Right ventricle myocardium inferior (tissue), 1 donor: ENCODE measurements at places on chromosomes 7 and 10. TPM values are rescaled to one million over a fixed set of nuclear protein-coding genes. Genes with fewer than 3 reads are reported as not detected.

Gene SLC29A4
- 4.0 TPM for total RNA-seq

Gene ELFN1
- 10.7 TPM for total RNA-seq

Gene HPSE2
- 0.14 TPM for total RNA-seq

Gene CALML3
- total RNA-seq: not detected

Gene PTN
- total RNA-seq: 21.6 TPM

Gene CFAP46
- total RNA-seq: 0.57 TPM

Gene PRSS37
- total RNA-seq: not detected

Gene TNS3
- 44.8 TPM for total RNA-seq

Gene TSC22D4
- 50.3 TPM for total RNA-seq

Gene PTPRN2
- 1.6 TPM for total RNA-seq

Gene IFIT1
- 36.0 TPM for total RNA-seq

Gene PDLIM1
- total RNA-seq: 273 TPM

Gene STEAP4
- 25.2 TPM for total RNA-seq

Gene CDK6
- 23.6 TPM for total RNA-seq

DNA sequence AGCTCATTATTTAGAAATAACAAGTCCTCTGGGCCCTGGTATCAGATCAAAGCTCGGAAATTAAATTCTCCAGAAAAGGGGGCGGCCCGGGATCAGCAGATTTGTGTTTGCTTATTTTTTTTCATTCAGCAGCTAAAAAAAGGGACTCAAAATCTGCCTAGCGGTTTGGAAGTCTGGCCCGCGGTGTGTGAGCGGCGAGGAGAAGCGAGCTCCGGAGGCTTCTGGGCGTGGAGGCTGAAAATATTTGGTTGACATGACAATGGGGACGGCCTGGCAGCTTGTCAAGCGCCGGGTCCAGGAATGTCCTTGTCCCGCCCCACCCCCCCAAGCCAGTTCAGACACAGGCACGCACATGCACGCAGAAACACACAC lies 43.4 kb downstream of the FOXL3 start:
- DNase-seq: peak; percentile 82

- DNase-seq: no peak
Measured at GRCh38 chr7:20296444-20296843, 34.3 kb upstream of the ITGB8 start.

GRCh38 chr7:105975770-105976417 lies 12.8 kb downstream of the CDHR3 start:
- no peak for DNase-seq

DNA sequence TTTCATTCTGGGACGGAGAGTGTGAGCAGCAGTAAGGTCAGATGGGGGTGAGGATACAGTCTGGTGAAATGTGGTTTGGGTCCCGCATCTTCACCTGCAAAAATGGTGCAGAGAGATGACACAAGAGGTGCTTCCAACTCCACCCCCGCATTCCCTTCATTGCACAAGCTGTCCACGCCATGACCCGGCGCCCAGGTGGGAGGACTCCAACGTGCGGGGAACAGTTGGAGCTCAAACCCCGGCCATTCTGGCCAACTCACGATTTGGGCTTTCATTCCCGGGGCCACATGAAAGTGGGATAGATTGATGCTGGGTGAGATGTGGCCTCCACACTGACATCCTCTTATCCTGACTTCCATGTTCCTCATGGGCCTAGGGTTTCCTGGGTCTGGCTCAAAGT lies 34.6 kb upstream of the ZNF273 start:
- no peak for DNase-seq

DNA sequence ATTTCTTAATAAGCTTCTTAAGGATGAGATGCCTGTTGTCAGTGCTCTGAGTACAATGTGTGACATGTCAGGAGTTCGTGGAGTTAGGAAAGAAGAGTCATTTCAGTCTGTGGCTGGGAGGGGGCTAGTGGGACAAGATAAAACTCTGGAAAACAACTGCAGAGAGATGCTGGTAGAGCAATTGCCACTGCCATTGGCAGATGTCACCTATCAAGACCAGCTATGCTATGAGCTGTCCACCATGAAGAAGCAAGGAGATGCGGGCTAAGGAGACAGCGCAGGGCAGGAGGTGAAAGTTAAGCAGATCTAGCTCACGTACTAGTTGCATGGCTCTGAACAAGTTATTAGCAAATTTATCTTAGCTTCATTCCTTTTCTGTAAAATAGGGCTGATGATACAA lies 756.7 kb downstream of the KCNMA1 start:
- DNase-seq: no peak

DNA sequence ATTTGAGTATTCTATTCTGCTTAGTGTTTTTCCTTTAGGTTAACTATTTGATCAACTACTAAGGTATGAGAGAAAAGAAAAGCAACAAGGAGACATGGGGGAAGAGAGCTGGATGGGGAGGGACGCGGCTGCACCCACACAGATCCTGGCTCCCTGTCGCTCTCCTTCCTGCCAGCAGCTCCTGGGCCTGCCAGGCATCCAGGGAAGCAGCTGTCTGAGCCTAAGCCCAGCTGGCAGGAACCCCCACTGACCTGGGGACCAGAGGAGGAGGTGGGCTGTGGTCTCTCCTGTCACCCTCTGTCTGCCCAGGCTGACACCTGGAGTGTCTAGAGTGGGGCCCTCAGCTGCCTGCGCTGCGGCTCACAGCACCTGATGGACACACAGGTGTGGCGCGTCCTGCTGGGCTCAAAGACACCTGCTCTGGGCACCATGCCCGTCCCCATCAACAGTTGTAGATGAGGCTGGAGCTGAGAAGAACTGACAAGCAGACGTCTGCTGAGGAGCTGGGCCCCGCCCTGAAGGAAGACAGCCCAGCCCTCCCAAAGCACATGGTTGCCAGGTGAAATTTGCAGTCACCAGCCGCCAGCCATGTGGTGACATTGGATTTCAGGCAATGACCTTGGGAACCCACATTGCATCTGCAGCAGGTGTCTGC lies 207.9 kb downstream of the PLXNA4 start:
- DNase-seq: no peak

- DNase-seq: no peak
Measured at GRCh38 chr7:42137941-42138340, 99.1 kb downstream of the GLI3 start.

GRCh38 chr10:61692447-61693010 lies 29.8 kb downstream of the CABCOCO1 start:
- DNase-seq: no peak

DNA sequence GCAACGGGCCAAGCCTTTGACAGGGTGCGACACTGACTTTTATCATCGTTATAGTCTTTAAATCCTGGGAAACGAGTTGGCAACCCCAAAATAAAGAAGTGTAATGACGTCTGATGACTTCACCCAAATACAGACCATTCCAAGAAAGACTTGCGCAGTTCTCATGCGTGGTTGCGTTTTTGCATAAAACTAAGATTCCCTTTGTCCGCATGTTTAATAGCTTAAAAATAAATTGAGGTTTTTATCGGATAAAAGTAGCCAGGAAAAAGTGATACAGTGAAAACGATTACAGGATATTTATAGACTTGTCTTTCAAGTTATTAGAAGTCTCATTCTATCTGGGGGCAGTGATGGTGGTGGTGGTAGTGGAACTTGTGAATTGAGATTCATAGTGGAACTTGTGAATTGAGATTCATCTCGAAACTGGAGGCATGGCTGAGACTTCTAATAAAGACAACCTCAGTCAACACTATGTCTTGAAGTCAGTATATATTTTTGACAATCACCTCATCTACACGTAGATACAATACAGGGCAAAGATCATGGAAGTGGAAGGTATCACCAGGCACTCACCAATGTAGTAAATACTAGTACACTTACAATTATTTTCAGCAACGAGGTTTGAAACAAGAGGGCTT lies 1.2 kb upstream of the NAMPT start:
- DNase-seq: no peak

DNA sequence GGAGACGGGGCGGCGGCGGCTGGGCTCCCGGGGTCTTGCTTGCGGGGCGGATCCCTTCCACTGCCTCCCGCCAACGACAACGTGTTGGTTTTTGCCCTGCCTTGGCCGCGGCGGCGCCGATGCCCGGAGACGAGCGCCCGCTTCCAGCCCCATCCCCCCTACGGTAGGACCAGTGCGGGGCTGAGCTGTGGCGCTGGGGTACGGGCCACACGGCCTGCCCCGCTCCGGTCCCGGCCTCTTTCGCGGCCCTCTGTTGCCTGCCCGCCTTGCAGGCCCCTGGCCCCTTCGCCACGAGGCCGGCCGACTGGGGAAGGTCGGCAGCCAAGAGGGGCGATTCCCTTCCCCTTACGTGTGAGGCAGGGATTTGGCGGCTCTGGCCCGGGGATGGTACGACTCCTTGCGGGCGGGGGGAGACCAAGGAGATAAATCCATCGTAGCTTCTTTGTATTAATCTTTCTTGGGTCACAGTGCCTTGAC lies 488 bp downstream of the EIF4H start:
- peak; percentile 76 for DNase-seq

GRCh38 chr7:132709971-132710567 lies 133.8 kb upstream of the PLXNA4 start:
- DNase-seq: no peak

DNA sequence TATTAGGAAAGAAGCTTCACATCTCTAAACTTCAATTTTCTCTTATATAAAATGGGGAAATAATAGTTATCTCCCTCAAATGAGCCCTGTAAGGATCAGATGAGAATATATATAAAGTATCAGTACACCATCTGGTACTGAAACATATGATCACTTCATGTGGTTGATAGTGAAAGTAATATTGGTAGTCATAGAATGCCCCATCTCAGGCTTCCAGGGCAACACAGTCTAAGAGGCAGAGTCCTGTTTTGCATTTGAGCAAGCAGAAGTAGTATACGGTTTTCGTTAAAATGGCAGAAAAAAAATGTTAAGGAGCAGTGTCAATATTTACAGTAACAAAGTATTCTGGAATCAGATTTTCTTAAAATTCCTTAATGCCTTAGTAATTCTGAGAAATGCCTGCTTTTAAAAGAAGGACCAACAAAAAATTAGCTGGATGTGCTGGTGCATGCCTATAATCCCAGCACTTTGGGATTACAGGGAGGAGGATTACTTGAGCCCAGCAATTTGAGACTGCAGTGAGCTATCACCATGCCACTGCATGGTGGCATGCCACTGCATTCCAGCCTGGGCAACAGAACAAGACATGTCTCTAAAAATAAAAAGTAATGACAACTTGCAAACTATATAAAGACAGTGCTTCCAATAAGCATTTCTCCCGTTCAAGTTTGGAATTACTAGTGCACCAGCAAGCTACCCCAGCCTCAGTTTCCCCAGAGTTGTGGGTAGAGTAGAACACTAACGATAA lies 19.8 kb downstream of the KBTBD2 start:
- no peak for DNase-seq

GRCh38 chr7:150997075-150997511 lies 6.3 kb downstream of the NOS3 start:
- no peak for DNase-seq

- peak; percentile 75 for DNase-seq
Measured at GRCh38 chr10:6537770-6538169, 42.3 kb downstream of the PRKCQ start.

GRCh38 chr7:101390901-101391301 lies 28.2 kb downstream of the COL26A1 start:
- DNase-seq: no peak

GRCh38 chr7:135514856-135515255 lies 5.0 kb upstream of the CNOT4 start:
- DNase-seq: no peak

- DNase-seq: no peak
Measured at GRCh38 chr10:60649485-60650377, 128.5 kb upstream of the CDK1 start.

DNA sequence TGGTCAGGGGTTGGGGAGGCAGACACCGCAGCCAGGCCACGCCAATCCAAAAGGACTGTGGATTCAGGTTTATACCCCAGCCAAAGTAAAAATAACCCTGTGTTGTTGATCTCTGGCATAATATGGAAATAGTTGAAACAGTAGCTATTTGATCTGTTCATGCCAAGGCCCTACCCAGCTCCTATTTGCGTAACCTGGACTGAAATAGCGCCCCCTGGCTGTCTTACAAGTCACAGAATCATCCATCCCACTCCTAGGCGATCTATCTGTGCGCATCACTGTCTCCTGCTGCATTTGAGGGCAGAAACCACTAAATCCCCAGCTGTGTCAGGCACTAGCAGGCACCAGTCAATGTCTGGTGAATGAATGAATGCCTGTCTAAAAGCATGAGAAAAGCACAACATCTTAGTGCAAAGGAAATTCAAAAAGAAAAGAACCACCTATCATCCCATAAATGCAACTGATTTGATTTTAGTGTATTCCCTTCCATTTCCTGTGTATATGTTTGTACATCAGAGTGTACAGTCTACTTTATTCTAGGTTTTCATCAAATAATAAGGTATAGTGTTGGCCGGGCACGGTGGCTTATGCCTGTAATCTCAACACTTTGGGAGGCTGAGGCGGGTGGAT lies 160.0 kb downstream of the SLIT1 start:
- DNase-seq: no peak

- DNase-seq: no peak
Measured at GRCh38 chr10:113843972-113844485, 9.9 kb downstream of the DCLRE1A start.

DNA sequence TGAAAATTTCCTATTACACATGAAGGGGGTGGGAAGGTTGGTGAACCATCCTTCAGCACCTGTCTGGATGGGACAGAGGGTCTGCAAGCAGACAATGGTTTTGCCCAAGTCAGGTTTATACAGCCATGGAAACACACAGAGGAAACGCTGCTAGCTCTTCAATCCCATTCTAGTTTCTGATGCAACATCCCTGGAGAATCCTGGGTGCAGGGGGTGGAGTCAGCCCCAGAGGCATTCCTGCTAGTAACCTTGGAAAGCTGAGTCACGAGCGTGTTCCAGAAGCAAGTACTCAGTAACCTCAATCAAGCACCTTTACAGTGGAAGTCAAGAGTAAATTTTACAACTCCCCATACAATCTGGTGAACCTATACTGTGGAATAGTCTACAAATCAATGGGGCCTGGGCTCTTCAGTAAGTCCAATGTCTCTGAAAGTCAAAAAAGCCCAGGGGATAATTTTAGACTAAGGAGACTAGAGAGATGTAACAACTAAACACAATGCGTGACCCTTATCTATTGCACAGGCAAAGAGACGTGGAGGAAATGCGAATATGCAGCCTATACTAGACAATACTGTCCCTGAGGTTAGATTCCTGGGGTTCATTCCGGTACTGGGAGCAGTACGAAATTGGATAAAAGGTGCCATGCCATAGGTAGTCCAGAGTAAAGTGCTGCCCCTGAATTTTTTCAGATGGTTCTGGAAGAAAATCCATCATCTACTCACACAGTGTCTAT lies 95.4 kb downstream of the ZRANB1 start:
- DNase-seq: no peak

GRCh38 chr10:5805711-5806110 lies 7.5 kb downstream of the GDI2 start:
- DNase-seq: no peak
